Activated CD4-positive, alpha-beta T cell treated with anti-CD3 and anti-CD28 coated beads, Interleukin-2, Interleukin-6, amounts not matched to agents 100 ng/mL and 50 ng/mL, durations not matched to agents 16 hours and 8 hours (primary cell): ENCODE measurements at places on chromosomes 7 and 10.

DNA sequence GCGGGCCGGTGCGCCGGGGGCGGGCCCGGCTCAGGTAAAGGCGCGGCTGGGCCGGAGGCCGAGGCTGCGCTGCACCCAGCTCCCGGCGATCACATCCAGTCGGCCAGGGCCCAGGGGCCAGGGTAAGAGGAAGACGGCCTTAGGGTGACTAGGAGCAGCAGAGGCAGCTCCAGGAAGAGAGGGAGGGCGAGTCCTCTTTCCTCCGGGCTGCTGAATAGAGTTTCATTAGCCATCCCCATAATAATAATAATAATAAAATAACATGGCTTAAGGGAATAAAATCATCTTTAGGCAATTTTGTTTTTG is 44.8 kb upstream of the CDK1 start:
- DNase-seq = peak; percentile 32

DNA sequence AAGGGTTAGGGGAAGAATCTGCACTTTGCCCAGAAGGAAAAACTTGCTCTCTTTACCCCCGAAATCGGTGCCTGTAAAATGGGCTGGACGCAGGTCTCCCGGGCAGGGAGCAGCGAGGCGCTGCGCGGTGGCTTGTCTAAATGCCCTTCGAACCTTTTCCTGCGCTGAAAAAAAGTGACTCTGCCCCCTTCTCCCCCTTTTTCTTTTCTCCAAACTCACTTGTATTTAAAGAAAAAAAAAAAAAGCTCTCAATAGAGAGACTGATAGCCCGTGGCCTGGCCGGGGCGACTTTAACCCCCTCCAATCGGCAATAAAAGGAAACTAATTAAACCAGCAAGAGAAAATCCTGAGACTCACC is 286 bp downstream of the SP8 start:
- no peak for DNase-seq

DNA sequence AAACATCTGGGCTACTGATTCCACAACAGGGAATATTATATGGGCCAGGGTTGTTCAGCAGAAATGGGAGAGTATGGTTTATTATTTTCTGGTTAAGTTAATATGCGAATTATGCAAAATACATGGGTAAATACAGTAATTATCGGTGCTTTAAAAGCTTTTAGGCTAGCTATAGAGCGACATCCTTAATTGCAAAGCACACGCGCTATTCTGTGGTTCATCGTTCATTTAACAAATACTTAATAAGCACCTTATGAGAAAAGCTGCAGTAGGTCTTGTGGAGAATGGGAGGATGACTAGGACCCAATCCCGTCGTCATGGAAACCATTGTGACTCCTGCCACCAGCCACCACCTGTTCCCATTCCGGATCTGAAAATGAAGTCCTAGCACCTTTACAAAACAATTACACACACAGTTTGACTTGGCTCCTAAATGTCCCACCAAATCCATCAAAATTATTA is 623 bp upstream of the CEP41 start:
- DNase-seq = no peak

GRCh38 chr7:155647734-155648133 is 3.3 kb downstream of the RBM33 start:
- no peak for DNase-seq

- DNase-seq = no peak
These were observed 6.7 kb downstream of the KCP start for GRCh38 chr7:128903621-128904361.

DNA sequence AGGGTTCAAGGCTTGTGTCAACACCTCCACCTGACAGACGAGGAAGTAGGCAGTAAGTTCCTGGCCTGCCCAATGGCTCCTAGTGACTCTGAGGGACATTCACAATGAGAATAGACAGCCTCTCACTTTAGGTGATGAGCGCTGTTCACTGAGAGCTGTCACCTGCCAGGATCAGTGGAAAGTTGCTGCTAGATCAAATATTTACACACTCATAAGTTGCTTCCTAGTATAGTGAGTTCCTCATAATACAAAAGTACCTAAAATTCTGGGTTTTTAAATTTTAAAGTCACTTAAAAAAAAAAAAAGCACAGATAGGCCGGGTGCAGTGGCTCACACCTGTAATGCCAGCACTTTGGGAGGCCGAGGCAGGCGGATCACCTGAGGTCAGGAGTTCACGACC is 320.8 kb downstream of the PRPF18 start:
- no peak for DNase-seq

GRCh38 chr7:94529516-94529915 is 19.9 kb downstream of the CASD1 start:
- DNase-seq = no peak

- no peak for DNase-seq
These were observed 15.3 kb upstream of the MAPK8 start for GRCh38 chr10:48291190-48291589.

GRCh38 chr7:50302486-50303334 is 1.8 kb upstream of the IKZF1 start:
- DNase-seq = no peak

DNA sequence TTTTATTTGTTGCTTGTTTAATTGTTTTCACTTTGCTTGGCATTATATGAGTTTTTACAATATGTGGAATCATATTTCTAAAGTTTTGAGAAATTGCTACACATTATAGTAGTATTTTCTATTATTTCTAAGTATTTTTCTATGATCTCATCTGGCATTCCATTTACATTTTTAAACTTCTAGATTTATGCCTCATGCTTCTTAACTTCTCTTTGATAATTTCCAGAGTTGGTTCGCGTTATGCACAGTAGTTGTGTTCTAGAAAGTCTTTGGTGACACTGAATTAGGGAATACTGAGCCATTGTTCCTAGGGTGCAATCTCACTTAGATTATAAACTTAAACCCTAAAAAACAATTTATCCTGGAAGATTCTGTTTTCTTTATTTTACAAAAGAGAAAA is 129.2 kb downstream of the GNAI1 start:
- DNase-seq = no peak

DNA sequence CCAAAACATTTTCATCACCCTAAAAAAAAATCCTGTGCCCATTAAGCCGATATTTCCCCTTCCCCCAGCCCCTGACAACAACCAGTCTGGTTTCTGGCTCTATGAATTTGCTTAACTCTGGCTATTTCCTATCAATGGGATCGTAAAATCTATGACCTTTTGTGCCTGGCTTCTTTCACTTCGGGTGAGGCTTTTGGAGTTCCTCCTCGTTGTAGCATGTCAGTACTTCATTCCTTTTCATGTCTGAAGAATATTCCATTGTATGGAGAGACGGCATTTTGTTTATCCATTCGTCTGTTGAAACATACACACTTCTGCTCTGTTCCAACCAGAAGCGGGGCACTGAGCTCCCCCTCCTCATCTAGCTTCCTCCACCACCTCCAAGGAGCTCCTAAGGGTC is 29.5 kb downstream of the TACC2 start:
- no peak for DNase-seq

- no peak for DNase-seq
These were observed 203.3 kb downstream of the BAMBI start for GRCh38 chr10:28880683-28880950.

DNA sequence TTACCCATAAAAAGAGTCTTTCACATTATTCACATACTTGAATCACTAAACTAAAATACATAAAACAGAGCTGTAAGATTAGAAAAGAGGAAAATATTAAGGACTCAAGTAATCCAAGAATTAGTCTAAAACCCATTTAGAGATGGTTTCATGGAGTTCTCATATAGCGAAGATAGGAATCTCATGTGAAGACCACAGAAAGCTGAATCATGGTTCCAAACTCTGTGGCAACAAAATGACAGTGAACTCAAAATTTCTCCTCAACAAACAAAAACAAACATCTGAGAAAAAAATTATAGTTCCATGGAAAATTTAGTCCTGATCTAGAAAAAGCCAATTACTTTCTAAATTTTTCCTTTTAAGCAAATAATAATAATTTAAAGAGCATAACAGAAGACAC is 34.6 kb downstream of the BAZ1B start:
- no peak for DNase-seq

DNA sequence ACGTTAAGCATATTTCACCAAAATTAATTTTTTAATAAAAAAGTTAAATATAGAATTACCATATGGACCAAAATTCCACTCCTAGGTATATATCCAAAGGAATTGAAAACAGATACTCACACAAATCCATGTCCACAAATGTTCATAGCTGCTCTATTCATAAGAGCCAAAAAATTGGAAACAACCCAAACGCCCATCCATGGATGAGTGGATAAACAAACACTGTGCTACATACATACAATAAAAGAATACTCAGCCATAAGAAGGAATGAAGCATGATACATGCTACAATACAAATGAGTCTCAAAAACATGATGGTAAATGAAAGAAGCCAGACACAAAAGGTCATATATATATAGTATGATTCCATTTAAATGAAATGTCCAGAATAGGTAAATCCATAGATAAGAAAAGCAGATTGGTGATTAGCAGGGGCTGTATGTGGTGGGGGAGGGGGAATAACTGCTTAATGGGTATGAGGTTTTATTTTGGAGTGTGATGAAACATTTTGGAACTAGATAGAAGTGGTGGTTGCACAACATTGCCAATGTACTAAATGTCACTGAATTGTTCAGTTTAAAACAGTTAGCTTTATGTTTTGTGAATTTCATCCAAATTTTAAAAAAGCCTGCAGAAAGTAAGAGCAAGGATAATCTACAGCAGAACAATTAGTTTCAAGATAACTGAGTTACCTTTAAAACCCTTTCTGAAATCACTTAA is 101.2 kb upstream of the EFCAB10 start:
- no peak for DNase-seq

- no peak for DNase-seq
These were observed 27.3 kb downstream of the ANXA11 start for GRCh38 chr10:80177781-80178636.

DNA sequence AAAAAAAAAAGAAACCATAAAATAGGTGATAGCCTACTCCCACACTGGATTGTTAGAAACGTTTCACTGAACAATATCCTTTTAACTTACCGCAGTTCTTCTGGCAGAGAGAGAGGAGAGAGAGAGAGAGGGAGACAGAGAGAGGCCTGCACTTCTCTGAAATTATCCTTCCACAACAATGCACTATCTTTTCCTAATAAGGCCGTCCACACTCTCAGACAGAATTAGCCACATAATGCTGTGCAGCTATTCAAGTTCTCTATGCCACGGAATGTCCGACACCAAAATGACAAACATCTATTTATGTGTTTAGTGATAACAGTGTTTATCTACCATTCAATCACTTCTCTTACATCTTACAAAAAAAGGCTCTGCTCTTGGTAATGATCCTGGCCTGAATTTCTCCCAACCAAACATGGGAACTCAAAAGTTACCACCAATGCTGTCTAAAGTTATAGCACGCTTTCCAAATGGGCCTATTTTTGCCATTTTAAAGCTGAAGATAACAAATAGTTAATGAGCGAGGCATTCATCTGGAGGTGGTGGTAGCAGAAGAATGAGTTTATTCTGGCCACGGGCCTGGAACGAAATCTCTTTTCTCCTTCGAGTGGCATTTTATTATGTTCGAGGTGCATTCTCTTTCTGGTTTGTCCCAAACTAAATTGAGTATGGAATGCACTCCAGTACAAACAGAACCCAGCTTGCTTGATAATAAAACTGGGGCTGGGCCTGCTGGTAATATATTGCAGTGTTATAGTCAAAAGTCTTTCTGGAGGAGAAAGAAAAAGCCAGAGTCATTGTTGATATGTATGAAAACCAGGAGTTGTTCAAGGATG is 160.2 kb upstream of the SVIL start:
- DNase-seq = no peak

DNA sequence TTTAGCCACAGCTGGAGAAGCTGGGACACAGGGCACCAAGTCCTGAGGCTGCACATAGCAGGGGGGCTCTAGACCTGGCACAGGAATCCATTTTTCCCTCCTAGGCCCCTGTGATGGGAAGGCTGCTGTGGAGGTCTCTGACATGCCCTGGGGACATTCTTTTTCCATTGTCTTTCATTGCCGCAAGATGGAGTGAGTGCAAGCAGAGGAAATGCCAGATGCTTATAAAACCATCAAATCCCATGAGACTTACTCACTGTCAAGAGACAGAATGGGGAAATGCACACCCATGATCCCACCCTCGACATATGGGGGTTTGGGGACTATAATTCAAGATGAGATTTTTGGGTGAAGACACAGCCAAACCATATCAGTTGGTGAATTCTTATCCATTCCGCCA is 94.7 kb upstream of the FERD3L start:
- no peak for DNase-seq

GRCh38 chr7:50307368-50308032 is 3.0 kb downstream of the IKZF1 start:
- DNase-seq = peak; percentile 83

DNA sequence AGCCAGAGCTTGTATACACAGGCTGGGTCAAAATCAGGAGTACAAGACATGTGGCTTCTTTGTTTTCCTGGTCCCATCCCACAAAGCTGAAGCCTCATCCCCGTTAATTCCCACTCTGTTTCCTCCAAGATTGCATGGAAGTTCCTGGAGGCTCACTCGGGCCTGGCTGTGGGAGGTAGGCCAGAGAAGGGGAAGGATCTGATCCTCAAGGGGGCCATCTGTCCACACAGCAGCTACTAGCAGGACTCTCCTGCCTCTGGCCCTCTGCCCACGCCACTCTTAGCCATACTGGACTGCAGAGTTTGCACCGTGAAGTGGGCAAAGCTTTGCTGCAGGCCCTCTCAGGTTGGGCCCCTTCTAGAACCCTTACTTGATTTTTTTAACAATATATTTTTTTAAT is 160.6 kb downstream of the FGFR2 start:
- DNase-seq = no peak

DNA sequence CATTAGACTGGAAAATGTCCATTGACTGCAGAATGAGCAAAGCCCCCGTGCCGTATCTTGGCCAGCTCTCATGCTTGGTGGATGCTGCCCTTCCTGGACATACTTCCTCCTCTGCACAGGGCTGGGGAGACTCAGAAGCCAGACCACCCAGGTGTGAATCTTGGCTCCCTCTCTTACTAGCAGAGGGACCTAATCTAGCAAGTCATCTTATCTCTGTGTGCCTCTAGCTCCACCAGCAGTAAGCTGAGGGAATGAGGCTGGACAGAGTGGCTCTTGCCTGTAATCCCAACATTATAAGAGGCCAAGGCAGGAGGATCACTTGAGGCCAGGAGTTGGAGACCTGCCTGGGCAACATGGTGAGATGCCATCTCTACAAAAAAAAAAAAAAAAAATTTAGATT is 173.8 kb upstream of the GHITM start:
- DNase-seq = no peak

DNA sequence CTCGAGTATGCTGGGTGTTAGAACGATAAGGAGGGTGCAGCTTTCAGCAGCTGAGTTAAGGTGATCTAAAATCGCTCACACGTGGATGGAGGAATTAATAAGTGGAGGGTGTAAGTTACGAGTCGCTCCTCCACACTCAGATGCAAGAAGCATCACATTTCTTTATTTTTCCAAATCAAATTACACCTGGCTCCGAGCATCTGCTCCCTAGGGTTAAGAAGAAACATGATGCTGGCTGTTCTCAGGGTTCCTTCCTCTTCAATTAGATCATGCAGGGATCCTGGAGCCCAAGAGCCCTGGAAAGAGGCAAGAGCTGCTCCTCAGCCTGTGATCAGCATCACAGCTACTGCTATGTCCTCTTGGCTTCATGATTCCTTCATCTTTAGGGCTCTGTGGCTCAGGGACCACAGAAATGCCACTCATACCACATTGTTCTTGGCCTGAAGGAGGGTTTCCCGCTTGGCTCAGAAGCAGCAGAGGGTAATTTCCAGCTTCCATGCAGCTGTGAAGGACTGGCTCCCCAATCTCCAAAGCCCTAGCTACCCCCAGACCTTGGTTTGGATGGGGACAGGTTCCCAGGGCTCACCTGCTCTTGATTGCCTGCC is 235.9 kb upstream of the ZNF32 start:
- DNase-seq = no peak

- no peak for DNase-seq
These were observed 206.3 kb downstream of the THSD7A start for GRCh38 chr7:11625669-11626068.

- no peak for DNase-seq
These were observed 112.4 kb upstream of the EEPD1 start for GRCh38 chr7:36040679-36041078.
